ENCODE measurements at places on chromosomes 7 and 10.

DNA sequence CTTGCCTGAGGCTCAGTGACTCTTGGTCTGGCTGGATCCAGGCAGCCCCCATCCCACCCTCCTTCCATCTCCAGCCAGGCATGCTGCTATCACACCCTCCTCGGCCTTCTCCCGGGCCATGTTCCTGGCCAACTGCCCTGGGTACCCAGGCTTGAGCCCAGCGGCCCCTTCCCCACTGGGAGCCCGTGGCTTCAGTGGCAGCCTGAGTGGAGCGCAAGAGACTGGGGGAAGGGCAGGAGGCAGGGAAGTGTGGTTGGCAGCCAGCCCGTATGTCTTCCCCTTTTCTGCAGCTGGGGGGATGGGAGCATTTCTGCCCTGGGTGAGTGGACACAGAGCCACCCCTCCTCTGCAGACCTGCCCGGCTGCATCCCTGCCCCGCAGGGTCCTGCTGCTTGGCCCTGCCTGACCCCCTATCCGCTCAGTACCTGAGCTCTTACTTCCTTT is 148.5 kb downstream of the ARHGAP22 start:
- no peak for DNase-seq

- DNase-seq, result no peak
These were observed 232.2 kb downstream of the TRIL start for GRCh38 chr7:28725911-28726310.

- DNase-seq, result no peak
These were observed 60.8 kb upstream of the EBF3 start for GRCh38 chr10:130024779-130025325.

DNA sequence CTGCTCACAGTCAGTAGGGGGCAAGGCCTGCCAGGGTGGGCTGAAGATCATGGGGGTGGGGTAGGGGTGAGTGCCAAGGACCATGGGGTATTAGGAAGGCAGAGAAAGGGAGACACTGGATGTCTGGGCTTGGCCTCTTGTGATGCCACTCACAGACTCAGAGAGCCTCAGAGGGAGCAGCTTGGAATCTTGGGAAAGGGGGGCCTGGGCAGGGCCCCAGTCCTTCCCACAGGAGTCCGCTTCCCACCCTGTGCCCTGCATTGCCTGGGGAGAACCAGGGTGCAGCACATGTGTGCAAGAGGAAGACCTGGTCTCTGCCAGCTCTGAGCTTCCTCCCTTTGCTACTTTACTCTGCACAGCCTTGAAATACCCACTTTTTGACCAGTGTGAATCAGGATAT is 4.3 kb downstream of the ADCY1 start:
- no peak for DNase-seq

DNA sequence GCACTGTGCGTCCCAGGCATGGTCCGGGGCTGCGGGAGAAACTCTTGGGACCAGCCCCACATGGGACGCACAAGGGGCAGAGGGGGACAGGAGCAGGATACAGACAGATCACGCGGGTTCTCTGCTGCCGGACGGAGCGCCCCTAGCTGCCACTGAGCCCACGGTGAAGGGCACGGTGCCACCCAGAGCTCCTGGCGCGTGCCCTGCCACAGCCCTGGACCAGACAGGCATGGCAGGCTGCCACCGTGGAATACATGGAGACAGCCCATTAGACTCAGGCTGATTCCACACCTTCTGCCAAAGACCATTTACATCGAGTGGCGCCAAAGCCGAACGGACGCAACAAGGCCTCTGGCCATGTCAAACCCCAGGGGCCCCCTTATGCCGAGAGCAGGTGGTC is 90.4 kb downstream of the MAD1L1 start:
- no peak for DNase-seq

- DNase-seq, result no peak
These were observed 9.0 kb downstream of the NDST2 start for GRCh38 chr10:73802276-73802991.

- no peak for DNase-seq
These were observed 14.5 kb downstream of the GPRIN2 start for GRCh38 chr10:46541735-46542566.

Data from CD4-positive, alpha-beta T cell treated with Interleukin-2 at 100 ng/mL for 4 hours (primary cell).